ENCODE measurements at places on chromosomes 1 and 21. TPM values are rescaled to one million over a fixed set of nuclear protein-coding genes. Genes with fewer than 3 reads are reported as not detected.

GRCh38 chr1:230851291-230851691, 17.0 kb downstream of the C1orf198 start:
- peaks cover 18% of the 10 kb centered on the region for H3K36me3 ChIP-seq
- no peak for DNase-seq
- H3K4me3 ChIP-seq: no peak overlapping the region
- no peaks in the 10 kb centered on the region for H3K27me3 ChIP-seq
- peak overlapping the region; percentile 79 for H3K27ac ChIP-seq

- H3K27me3 ChIP-seq: peaks cover 3% of the 10 kb centered on the region
- H3K27ac ChIP-seq: no peak overlapping the region
- H3K36me3 ChIP-seq: no peaks in the 10 kb centered on the region
- peaks cover 4% of the 10 kb centered on the region for H3K4me1 ChIP-seq
- H3K4me3 ChIP-seq: no peak overlapping the region
- DNase-seq: no peak
Measured at GRCh38 chr1:200073286-200073637, 45.8 kb downstream of the NR5A2 start.

NUDC gene
- 49.6 TPM for total RNA-seq

DNA sequence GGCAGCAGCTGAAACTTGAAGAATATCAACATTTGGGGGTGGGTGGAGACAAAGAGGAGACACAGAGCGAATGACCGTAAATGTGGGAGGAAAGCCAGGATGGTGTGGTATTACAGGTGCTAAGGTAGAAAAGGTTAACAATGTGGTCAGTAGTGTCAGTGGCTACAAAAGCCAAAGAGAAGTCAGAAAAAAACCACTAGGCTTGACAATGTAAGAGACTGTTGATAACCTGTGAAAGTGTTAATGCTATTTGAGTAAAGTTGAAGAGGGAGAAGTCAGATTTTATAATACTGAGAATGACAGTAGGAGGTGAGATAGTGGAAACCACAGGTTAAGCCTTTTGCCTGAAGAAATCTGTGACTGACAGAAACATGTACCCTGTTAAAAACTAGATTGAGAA, 120.8 kb downstream of the CLEC20A start:
- H3K4me1 ChIP-seq: no peaks in the 10 kb centered on the region
- H3K36me3 ChIP-seq: no peaks in the 10 kb centered on the region
- H3K27me3 ChIP-seq: no peaks in the 10 kb centered on the region

- no peaks in the 10 kb centered on the region for H3K36me3 ChIP-seq
- H3K4me3 ChIP-seq: no peak overlapping the region
- H3K27ac ChIP-seq: no peak overlapping the region
Measured at GRCh38 chr1:65538664-65539063, 118.2 kb downstream of the LEPR start.

DNA sequence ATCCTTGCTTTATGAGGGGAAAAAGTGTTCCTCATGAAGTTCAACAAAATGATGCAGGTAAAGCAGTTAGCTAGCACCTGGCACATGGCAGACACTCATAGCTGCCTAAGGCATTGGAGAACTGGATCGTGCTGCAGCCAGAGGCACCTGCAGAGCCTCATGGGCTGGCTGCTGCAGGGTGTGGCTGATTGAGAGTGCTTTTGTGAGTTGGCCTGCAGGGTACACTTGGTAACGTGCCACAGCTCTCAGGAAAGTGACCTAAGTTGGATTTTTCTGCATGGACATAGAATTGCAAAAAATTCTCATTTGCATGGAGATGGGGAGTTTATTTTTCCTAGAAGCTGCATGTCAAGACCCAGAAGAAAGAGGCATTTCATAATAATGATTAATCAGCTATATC, 31.6 kb upstream of the IL20 start:
- H3K27ac ChIP-seq: no peak overlapping the region
- H3K4me3 ChIP-seq: no peak overlapping the region
- peaks cover 6% of the 10 kb centered on the region for H3K4me1 ChIP-seq
- H3K36me3 ChIP-seq: no peaks in the 10 kb centered on the region

FCGR2B gene
- 30.7 TPM for total RNA-seq

C8A gene
- total RNA-seq: not detected

LY9 gene
- 3.3 TPM for total RNA-seq

DNA sequence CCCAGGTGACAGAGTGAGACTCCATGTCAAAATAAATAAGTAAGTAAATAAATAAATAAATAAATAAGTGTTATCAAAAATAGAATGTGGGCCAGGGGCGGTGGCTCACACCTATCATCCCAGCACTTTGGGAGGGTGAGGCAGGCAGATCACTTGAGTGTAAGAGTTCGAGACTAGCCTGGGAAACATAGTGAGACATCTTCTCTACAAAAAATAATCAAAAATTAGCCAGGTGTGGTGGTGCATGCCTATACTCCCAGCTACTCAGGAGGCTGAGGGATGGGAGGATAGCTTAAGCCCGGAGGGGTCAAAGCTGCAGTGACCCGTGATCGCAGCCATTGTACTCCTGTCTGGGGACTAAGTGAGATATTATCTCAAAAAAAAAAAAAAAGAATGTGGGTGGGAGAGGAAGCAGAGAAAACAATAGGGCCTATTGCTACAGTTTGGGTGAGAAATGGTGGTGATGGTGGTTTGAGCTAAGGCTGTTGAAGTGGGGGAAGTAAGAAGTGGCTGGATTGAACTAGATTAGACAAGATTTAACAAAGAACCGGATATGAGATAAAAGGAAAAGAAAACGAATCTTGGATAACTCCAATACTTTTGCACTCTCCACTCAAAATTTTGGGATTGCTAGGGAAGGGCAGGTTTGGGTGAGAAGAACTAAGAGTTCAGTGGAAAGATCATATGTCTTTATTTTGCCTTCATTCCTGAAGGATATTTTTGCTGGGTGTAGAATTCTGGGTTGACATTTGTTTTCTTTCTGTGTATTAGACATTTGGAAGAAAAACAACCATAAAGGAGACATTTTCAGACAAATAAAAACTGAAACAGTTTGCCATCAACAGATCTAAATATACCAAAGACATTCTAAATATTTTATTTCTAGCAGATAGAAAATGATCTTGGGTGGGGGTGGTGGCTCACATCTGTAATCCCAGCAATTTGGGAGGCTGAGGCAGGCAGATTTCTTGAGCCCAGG, 57.1 kb upstream of the SPOCD1 start:
- no peaks in the 10 kb centered on the region for H3K4me1 ChIP-seq
- H3K27ac ChIP-seq: no peak overlapping the region
- H3K27me3 ChIP-seq: no peaks in the 10 kb centered on the region
- H3K4me3 ChIP-seq: no peak overlapping the region

HMCN1 gene
- total RNA-seq: 45.4 TPM

CYP4Z1 gene
- 2.1 TPM for total RNA-seq

PRAMEF13 gene
- not detected for total RNA-seq

HRNR gene
- not detected for total RNA-seq

PDZK1IP1 gene
- 41.2 TPM for total RNA-seq

- no peak overlapping the region for H3K4me3 ChIP-seq
- H3K27ac ChIP-seq: no peak overlapping the region
- no peak for DNase-seq
- peaks cover 5% of the 10 kb centered on the region for H3K4me1 ChIP-seq
- H3K27me3 ChIP-seq: no peaks in the 10 kb centered on the region
Measured at GRCh38 chr1:35850051-35850450, 33.0 kb upstream of the AGO1 start.

DNA sequence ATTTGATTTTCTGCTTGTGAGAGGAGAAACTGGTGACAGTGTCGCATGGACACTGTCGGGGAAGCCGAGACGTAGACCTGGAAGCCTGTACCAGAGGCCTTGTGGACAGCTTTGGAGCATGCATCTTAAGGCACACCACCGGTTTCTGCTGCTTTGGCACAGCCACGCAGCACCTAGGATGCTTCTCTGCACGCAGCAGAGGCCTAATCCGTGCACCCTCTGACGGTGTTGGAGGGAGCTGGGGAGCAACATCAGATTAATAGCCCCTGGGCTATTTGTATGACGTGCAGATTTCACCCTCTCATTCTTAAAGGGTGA, 30.3 kb downstream of the TEX35 start:
- H3K4me3 ChIP-seq: peak overlapping the region; percentile 94
- H3K27me3 ChIP-seq: no peaks in the 10 kb centered on the region
- no peak overlapping the region for H3K27ac ChIP-seq
- H3K4me1 ChIP-seq: peaks cover 5% of the 10 kb centered on the region
- no peaks in the 10 kb centered on the region for H3K36me3 ChIP-seq

DNA sequence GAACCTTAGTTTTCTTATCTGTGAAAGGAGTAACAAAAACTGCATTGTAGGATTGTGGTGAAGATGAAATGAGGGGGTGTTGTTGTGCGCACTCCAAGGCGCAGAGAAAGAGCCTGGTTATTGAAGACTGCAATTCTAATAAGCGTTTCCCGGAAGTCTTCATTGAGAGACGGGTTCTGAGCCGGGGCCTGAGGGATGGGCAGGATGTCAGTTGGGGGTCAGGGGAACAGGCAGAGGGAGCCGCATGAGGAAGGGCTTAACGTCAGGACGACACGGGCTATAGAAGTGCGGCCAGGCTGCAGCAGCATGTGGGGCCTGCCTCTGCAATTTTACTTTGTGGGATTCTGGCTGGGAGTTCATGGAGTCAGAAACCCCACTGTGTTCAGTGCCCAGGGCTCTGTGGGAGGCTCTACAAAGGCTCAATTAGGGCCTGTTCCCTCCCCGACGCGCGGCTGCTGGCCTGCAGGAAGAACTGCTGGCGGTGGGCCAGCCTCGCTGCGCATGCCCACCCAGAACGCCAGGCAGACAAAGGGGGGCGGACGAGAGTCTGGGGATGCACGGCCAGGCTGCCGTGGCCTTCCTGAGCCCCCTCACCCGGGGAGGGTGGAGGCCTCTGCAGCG, 20.7 kb downstream of the TRIM62 start:
- peaks cover 17% of the 10 kb centered on the region for H3K36me3 ChIP-seq
- H3K27me3 ChIP-seq: no peaks in the 10 kb centered on the region
- H3K27ac ChIP-seq: no peak overlapping the region
- H3K4me3 ChIP-seq: no peak overlapping the region
- no peaks in the 10 kb centered on the region for H3K4me1 ChIP-seq
- DNase-seq: no peak

GRCh38 chr1:15222653-15223303, 24.2 kb upstream of the FHAD1 start:
- peaks cover 4% of the 10 kb centered on the region for H3K4me1 ChIP-seq
- no peak overlapping the region for H3K27ac ChIP-seq
- no peak for DNase-seq
- H3K27me3 ChIP-seq: no peaks in the 10 kb centered on the region
- no peak overlapping the region for H3K4me3 ChIP-seq
- peaks cover 5% of the 10 kb centered on the region for H3K36me3 ChIP-seq

ADAMTS4 gene
- 7.8 TPM for total RNA-seq

DNA sequence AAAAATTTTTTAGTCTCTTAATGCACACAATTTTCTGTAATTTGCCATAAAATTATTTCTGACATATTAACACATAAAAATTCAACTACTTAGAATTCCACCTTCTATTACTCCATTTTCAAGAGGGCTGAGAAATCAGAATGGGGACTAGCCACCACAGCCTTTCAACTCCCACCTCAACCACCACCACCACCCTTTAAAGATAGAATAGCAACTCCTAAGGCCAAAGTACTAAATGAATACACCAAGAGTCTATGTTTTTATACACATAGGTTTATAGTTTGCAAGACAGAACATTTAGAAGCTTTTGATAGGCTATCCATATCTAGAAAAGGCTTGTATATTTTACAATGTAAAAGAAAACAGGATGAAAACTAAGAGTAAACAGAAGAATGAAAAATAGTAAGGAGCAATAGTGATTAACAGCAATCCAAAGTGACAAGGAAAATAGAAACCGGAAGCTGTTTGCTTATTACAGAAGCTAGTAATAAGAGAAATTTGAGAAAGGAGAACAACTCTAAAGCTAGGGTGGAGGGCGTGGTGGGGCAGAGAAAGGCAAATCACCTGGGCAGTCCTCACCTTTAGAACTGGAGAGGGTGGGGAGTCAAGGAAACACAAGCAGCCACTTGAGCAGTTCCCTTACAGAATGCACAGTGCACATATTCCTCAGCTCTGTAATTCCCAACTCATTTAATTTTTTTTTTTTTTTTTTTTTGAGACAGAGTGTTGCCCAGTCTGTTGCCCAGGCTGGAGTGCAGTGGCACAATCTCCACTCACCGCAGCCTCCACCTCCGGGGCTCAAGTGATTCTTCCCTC, 27.7 kb downstream of the EPS15 start:
- no peaks in the 10 kb centered on the region for H3K27me3 ChIP-seq
- H3K36me3 ChIP-seq: no peaks in the 10 kb centered on the region
- no peak overlapping the region for H3K27ac ChIP-seq
- DNase-seq: no peak

GRCh38 chr1:238950784-238951183, 435.6 kb upstream of the CHRM3 start:
- no peaks in the 10 kb centered on the region for H3K4me1 ChIP-seq
- H3K27ac ChIP-seq: no peak overlapping the region
- no peaks in the 10 kb centered on the region for H3K36me3 ChIP-seq
- no peak overlapping the region for H3K4me3 ChIP-seq
- no peaks in the 10 kb centered on the region for H3K27me3 ChIP-seq
